ENCODE measurements at places on chromosomes 1 and 21.

DNA sequence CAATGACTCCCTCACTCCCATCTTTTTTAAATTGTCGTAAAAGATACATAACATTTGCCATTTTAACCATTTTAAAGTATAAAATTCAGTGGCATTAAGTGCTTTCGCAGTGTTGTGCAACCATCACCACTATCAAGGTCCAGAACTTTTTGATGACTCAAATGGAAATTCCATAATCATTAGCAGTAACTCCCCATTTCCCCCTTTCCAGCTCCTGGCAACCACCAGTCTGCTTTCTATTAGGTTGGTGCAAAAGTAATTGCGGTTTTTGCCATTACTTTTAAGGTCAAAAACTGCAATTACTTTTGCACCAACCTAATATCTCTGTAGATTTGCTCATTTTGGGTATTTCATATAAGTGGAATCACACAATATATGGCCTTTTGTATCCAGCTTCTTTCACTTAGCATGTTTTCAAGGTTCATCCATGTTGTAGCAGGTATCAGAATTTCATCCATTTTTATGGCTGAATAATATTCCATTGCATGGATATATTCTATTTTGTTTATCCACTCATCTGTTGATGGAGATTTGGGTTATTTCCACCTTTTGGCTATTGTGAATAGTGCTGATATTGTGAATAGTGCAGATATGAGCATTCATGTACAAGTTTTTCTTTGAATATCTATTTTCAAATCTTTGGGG is 159.7 kb downstream of the HIVEP3 start:
- DNase-seq, result no peak

GRCh38 chr1:119873135-119874015 is 22.9 kb downstream of the ADAM30 start:
- no peak for DNase-seq

GRCh38 chr1:43706598-43707189 is 642 bp upstream of the ST3GAL3 start:
- peak; percentile 7 for DNase-seq

- no peak for DNase-seq
Measured at GRCh38 chr21:43767984-43768867, 7.9 kb downstream of the CSTB start.

DNA sequence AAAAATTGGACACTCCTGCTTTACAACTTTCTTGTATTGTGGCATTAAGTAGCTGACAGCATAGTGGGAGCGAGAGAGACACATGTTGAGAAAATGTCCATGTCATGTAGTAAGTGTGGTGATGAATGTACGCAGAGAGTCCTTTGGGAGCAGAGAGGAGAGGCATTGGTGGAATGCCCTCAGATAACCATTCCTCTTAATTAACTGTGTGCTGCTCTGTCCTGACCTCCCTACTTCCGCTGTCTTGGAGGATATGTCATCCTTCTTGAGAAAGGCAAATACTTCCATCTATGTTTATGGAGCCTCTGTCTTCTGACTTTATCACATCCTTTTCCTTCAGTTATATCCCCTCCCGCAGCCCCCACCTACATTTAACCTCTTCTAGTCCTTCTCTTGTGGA is 38.4 kb downstream of the F3 start:
- no peak for DNase-seq

DNA sequence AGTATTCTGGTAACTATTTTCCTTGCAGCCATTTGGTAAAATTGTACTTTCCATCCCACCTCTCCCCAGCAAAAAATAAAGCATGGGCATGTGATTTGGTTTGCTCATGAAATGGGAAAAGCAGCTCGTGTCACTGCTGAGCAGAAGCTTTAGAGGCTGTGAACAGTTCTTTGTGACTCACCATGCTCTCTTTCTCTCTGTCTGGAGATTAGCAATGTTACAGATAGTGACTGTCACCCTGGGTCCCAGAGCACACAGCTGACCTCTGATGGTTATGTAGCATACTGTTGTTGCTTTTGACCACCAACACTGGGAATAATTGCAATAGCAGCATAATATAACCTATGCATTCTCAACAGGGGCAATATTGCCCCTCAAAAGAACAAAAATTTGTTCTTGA is 70.6 kb downstream of the RGS2 start:
- no peak for DNase-seq

- no peak for DNase-seq
Measured at GRCh38 chr1:86992861-86993260, 78.4 kb downstream of the HS2ST1 start.

- DNase-seq, result no peak
Measured at GRCh38 chr1:68974447-68974846, 477.6 kb upstream of the DEPDC1 start.

DNA sequence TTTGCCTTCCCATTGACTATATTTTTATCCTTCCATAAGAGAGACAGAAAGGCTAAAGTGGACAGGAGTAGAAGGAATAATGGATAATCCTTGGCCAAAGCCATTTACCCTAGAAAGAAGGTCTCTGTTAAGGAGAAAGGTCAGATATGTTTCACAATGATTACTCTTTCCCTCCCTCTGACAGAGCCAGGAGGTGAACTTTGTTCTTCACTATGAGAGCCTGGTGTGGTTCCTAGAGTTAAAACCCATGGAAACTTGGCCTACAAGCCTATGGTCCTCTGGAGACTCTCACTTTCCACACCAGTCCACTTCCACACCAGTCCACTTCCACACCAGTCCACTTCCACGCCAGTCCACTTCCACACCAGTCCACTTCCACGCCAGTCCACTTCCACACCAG is 479.9 kb upstream of the ZP4 start:
- DNase-seq, result no peak

GRCh38 chr21:31253684-31254083 is 90.4 kb downstream of the TIAM1 start:
- DNase-seq, result no peak

GRCh38 chr1:64004451-64005025 is 198.9 kb upstream of the UBE2U start:
- no peak for DNase-seq

DNA sequence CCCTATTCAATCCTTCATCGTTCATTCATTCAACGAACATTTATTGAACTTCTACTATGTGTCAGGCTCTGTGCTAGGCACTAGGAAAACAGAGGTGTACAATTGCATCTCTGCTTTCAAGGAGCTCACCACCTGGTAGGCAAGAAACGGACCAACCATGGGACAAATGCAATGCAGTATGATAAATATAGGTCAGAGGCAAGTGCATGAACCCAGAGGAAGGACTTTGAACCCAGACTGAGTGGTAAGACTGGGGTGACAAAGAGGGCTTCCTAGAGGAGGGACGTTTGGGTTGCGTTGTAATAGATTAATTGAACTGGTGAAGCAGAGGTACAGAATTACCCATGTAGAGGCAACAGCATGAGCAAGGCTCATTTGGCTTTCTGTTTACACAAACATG is 16.4 kb downstream of the CD2 start:
- no peak for DNase-seq

DNA sequence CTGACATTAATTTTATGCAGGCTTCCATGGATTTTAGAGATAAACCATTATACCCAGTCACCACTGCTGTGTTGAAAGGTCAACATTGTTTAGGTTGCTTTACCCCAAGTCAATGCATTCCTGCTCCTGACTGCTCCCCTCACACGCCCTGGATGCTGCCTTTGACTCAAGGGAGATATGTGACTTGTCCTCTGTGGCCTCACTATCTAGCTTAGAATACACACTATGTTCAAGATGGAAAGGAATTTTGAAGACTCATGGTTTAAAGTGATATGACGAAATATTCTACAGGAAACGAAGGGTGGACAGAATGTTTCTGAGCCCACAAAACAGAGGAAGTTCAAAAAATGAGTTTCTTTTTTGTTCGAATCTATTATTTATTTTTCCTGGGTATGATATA is 170.4 kb upstream of the NR5A2 start:
- no peak for DNase-seq

Measured in stimulated activated CD4-positive, alpha-beta T cell treated with anti-CD3 and anti-CD28 coated beads, Interleukin-4, amount 100 ng/mL, for 1 hour (primary cell).